NCI-H2107 (cell line): ENCODE measurements at places on chromosomes 5 and 9.

- no peak for DNase-seq
These were observed at the start of gene TEK for GRCh38 chr9:27108981-27109541. TSS of gene TEK (plus strand) at chr9:27109225. CDS start at chr9:27109591, 366 bp downstream.

DNA sequence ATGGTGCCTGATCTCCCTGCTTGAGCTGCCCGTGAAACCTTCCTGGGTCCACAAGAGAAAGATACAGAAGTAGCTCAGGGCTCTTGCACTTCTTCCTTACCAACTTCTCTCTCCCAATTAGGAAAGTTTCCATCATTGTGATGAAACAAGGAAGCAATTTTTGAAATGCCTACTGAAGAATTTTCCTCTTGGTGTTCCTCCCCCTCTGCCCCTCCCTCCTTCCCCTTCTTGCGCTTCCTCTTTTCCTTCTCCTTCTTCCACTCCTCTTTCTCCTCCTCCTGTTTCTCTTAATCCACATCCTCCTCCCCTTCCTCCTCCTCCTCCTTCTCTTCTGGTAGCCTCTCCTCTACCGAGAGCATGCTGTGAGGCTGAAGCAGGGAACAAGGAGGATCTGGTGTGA lies 36.3 kb upstream of the OTULINL start:
- no peak for DNase-seq

DNA sequence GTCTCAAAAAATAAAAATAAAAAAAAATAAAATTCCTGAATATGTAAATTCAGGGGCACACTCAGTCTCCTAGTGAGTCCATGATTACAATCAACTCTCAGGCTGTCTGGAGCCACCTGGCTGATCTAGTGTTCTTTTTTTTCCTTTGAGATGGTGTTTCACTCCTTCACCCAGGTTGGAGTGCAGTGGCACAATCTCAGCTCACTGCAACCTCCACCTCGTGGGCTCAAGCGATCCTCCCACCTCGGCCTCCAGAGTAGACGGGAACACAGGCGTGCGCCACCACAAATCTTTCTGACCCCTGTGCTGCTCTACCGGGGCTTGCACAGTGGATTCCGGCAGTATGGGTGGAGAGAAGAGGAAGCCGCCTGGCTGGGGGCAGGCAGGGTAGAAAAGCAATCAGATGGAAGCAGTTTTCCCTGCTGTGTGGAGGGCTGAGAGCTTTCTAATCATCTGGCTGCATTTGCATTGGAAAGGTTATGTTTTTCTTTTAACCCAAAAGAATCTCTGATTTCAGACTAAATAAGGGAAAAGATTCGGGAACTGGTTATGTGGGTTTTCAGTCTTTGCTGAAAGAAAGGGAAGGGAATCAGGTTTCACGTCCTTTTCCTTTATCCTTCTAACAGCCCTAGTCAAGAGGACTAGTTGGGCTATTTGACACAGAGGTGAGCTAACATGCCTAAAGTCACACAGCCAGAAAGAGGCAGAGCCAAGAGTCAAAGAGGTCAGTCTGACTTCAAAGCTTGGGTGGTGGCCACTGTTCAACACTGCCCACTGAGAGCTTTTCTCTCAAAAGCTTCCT lies 26.3 kb upstream of the CORO2A start:
- no peak for DNase-seq

DNA sequence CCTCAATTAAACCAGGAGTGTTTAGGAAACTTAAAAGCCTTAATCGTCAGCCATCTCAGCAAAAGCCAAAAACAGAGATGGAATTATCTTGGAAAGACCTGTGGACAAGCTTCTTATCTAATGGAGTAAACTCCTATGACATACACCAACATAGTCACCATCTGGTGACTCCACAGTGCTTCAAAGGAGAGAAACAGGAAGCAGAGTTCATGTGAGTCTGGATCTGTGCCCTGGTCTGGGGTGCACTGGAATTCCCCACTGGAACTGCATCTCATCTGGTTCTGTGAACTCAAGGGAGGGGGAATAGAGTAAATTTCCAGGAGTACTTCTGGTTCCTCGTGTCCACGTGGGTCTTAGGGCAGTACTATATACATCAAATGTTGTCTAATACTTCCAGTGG lies 36.3 kb upstream of the KCNN2 start:
- DNase-seq = no peak

- DNase-seq = no peak
These were observed 158.0 kb upstream of the LHFPL2 start for GRCh38 chr5:78806544-78806943.

DNA sequence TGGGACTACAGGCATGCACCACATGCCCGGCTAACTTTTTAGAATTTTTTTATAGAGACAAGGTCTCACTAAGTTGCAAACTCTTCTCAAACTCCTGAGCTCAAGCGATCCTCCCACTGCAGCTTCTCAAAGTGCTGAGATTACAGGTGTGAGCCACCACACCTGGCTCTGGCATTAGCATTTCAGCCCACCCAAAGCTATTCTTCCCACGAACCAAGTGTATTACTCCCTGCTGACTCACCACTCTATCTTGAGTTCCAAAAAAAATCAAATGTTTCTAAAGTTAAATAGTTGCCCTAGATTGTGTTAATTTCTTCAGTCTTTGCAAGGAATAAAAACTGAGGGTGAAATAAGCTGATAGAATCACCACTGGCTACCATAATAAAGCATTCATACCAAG lies 205.5 kb downstream of the ARRDC3 start:
- DNase-seq = no peak

- no peak for DNase-seq
These were observed 390.5 kb downstream of the ZNF608 start for GRCh38 chr5:124355928-124356327.

- no peak for DNase-seq
These were observed 112.4 kb downstream of the CETN3 start for GRCh38 chr5:90297045-90297764.

- DNase-seq = no peak
These were observed 42.7 kb upstream of the IER5L start for GRCh38 chr9:129220771-129221170.

DNA sequence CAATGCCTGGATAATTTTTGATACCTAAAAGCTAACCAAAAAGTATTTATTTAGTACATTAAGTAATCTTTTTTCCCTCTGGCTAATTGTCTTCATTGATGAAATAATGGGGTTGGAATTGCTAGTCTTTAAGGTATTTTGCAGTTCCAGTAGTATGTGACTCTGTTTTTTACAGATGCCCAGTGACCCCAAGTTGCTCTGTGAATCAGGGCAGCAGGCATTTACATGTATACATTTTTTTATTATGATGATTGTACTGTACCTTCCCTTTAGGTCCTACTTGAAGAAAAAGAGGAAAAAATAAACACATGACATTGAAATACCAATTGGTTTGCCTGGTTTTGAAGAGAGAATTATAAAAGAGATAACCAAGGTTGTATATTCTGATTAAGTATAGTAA lies 385.5 kb downstream of the ADGRV1 start:
- no peak for DNase-seq

- DNase-seq = no peak
These were observed 117.2 kb downstream of the MEF2C start for GRCh38 chr5:88765798-88766197.

- DNase-seq = no peak
These were observed 15.7 kb downstream of the RGS3 start for GRCh38 chr9:113479174-113479621.

DNA sequence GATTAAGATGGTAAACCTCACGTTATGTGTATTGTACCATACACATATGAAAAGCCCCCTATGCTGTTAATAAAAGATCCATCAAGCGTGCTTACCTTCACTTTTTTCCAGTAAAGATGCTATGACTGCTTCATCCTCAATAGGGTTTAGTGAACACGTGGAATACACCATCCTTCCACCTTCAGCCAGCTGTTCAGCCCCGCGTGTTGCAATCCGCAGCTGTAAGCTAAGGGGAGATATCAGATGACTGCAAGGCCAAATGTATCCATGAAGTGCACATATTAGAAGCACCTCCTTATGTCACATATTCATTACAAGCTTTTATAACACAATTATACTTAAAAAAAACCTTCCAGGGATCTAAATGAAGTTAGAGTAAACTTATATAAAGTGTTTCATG lies 16.2 kb downstream of the NSUN2 start:
- DNase-seq = no peak

- no peak for DNase-seq
These were observed 181.6 kb downstream of the PALM2AKAP2 start for GRCh38 chr9:109961626-109962025.

DNA sequence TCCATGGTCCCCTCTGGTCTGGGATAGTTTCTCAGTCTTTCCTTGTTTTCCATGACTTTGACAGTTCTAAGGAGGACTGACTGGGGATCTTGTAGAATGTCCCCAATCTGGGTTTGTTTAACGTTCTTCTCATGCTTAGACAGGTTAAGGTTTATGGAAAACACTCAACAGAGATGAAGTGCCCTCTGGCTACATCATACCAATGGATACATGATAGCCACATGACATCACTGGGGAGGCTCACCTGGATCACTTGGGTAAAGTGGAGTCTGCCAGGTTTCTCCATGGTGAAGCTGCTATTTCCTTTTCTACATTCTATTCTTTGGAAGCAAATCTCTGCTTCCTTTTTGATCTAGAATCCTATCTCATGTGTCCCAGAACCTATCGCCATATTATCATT lies 23.8 kb upstream of the ALDH1B1 start:
- no peak for DNase-seq
